Stimulated activated CD4-positive, alpha-beta T cell treated with anti-CD3 and anti-CD28 coated beads, Interleukin-2, amount 100 ng/mL, for 48 hours (primary cell): ENCODE measurements at places on chromosomes 5 and 9.

DNA sequence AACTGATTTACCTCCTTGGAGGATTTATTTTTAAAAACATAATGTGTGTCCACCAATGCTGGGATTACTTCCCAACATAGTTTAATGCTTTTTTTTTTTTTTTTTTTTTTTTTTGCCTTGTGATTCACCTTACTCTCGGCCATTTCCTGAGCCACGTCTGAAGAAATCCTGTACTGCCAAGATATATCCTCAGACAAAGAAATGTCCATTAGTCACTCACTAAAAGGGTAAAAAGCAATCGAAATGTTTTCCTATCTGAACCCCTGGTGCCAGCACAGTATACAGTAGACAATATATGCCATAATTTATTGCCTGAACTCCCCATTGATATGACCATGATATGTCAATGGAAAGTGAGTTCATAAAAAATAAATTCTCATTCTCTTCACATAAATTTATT is 344.1 kb downstream of the BNC2 start:
- DNase-seq, result no peak

DNA sequence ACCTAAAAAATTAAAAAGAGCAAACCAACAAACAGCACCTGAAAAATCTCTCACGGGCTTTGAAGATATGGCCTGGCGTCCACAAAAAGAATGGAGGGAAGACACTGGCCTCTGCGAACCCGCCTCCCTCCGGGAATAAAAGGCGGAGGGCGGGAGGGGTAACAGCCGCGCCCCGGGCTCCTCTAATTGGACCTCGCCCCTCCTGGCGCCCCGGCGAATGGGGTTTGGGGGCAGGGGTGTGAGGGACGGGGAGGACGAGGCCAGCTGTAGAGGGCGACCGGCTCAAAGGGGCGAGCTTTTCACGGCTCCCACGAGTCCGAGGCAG is 753 bp downstream of the FANCC start:
- DNase-seq, result no peak

DNA sequence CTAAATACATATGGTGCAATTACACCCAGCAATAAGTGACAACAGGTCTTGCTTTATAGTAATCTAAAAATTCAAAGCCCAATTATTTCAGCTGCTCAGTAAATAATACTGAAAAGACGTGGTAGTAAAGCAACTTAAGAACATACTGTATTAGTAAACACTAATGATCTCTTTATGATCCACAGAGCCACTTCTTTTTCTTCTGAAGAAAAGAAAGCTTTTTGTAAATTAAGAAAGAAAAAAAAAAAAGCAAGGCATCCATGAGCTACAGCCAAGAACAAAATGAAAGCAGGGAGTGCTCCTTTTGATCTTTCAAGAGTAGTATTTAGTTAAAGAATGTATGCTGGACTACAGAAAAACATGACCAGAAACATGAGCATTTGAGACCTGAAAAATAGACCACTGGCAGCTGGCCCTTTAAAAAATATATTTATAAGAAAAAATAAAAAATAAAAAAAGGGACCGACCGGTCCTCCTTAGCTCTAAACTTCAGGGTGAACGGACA is 348.7 kb downstream of the GLIS3 start:
- DNase-seq, result no peak

DNA sequence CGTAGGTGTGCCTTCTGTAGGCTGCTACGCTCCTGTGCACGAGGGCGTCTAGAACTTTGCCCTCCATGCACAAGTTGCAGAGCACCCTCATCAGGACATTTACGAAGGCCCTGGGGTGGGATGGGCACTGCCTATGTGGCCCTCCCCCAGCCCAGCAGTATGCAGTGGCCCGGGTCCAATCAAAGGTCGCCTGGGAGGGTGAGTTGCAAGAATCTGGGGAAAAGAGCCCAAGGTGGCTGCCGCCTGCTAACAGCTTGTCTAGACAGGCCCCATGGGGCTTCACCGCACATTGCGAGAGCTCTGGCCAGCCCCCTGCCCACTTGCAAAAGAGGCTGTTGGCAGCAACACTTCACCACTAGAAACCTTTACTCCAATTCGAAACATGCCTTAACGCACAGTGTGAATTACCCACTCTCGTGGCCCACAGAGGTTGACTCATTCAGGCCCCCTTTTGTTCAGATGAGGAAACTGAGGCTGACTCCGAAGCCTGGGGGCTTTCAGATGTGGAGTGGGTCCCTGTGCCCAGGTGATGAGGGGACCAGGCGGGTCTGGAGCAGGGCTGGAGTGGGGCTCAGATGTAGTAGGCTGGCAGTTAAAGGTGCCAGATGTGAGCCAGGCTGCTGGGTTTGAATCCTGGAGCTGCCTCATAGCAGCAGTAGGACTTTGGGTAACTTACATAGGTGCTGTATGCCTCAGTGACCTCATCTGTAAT is 31.8 kb upstream of the IL17B start:
- no peak for DNase-seq

DNA sequence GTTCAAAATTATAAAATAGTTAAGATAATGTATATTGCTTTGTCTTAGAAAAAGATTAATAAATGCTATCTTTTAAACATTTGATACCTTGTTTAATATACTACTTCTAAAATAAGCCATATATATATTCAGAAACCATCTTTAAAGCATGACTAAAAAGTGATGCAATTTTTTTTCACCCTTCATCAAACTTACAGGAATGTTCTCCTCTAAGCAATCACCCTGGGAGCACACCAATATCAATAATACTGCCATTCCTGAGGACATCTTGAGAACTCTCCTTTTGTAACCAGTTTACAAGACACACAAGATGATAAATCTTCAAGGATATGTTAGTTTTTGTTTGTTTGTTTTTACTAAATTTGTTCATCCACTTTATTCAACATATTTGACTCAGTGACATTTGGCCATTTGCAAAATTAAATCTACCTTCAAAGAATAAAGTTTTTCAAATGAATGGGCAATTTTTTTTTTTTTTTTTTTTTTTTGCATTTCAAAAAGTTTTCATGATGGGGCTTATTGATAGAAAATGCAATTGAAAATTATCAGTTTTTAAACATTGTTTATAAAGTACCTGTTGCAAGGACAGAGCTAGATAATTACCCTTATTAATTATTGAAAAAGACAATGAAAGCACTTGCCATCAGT is 17.2 kb downstream of the FOXD1 start:
- DNase-seq, result no peak

- DNase-seq, result no peak
Observed at GRCh38 chr9:121765021-121765950, 113.9 kb downstream of the DAB2IP start.
